Liver (tissue), 10 donors: ENCODE measurements at places on chromosomes 2 and 18. TPM values are rescaled to one million over a fixed set of nuclear protein-coding genes. Genes with fewer than 3 reads are reported as not detected.

- no peak for DNase-seq
These were observed 37.2 kb downstream of the GALNT1 start for GRCh38 chr18:35618696-35619095.

GRCh38 chr18:38933322-38933721 lies 1367.7 kb upstream of the CELF4 start:
- no peak for DNase-seq

- DNase-seq = no peak
These were observed 38.8 kb downstream of the NRP2 start for GRCh38 chr2:205721057-205721449.

- no peak for DNase-seq
These were observed 75.8 kb downstream of the DGKD start for GRCh38 chr2:233430081-233430480.

DNA sequence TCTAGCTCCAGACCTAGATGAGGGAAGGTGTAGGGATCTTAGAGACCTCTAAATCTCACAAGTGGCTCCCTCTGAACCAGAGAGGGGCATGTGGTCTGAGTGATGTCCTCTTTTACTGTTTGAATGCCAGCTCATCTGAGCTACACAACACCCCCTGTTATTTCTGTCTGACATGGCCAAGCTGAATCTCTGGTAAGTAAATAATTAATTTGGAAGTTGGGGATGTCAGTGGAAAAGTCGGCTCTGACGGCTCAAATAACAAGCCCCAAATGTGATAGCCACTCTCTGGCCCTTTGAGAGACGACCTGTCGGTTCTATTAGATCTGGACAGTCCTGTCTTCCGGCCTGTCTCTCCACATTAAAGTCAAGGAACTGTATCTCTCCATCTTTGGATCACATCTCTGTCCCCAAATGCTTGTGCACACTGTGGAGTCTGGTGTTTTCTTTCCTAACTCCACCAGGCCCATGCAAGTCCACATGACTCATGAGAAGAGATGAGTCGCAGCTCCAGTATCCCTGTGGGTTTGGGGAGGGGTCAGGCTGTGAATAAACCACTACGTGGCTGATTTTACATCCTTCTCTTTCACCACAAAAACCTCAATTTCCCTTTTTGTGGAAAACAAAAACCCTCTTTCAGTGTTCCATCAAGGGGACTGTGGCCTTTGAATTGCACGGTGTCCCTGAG lies 52.5 kb downstream of the SETBP1 start:
- DNase-seq = no peak

GRCh38 chr2:134248913-134249312 lies 5.0 kb upstream of the MGAT5 start:
- DNase-seq = no peak

DNA sequence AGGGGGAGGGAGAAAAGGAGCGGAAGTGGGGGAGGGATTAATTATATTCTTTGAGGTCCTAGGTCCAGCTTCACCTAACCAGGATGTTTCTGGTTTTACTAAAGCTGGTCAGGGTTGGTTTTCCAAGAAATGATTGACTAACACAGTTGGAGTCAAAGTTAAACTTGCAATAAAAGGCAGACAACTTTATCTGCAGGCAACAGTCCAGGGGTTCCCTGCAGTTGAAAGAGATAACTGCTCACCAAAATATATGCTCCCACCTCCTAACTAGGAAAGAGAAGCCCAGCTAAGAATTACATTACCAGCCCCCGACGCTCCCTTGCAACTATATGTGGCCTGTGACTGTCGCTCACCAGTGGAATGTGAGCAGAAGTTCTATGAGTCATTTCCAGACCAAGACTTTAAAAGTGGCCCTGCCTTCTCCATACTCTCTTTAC lies 140.0 kb upstream of the PKDCC start:
- DNase-seq = no peak

- DNase-seq = no peak
These were observed 36.1 kb upstream of the GPD2 start for GRCh38 chr2:156399950-156400705.

GRCh38 chr18:10269261-10269660 lies 185.2 kb upstream of the APCDD1 start:
- no peak for DNase-seq

DNA sequence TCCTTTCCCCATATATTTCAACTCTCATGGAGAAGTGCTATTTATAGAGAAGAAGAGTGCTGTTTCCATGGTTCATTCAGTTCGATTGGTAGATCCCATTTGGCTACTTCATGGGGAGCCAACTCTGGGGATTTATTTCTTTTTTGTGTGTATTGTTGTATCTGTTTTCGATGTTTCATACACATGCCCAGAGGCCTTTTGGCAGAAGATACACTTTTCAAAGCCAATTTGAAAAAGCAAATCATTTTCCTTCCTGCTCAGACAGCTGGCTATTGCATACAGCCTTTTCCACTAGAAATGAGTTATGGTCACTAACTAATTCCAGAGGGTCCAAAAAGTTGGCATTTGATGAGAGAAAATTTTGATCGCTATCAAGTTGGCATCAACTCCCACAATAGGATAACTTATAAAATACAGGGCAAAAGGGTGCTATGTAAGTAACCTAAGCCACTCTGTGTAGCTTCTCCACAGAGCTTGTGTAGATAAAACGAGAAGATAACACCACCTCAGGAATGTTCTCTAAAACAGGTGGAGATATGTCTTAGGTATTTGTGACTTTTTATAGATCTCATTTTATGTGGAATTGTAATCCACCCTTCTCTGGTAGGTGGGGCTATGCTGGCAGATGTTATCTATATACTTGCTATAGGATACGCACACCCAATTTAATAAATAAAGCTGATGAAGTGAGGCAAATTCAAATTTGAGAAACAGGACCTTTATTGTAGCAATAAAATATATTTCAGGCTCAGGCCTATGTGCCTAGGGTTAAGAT lies 798.5 kb downstream of the SATB2 start:
- DNase-seq = no peak

GRCh38 chr2:31987454-31988220 lies 23.2 kb downstream of the MEMO1 start:
- no peak for DNase-seq

DNA sequence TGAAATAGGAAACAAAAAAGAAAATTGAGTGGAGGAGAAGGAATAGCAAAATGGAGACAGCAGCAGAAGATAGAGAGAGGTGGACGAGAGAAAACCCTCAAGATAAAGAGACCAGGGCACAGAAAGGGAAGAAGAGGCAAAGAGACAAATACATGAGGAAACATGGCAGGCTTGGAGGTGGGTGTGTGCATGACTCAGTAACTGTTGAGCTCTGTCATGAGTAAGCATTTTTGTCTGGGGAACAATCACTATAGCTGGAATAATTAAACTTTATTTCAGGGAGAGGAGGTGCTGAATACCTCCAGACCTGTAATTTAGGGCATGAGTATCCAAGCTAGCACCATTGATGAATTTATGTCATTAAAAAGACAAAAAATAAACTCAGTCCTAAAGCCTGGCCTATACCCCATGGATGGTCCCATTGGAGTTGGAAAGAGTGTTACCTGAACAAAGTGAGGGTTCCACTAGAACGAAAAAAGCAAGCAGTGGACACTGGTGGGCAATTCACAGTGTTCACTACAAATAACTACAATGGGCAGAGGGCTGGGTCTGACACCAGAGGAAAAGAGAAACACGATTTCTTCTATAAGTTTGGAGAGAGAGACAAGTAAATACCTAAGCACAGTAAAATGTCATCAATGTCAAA lies 145.5 kb downstream of the ADCYAP1 start:
- no peak for DNase-seq

Gene PIEZO2
- polyA plus RNA-seq = 2.5 TPM

Gene TRABD2A
- 0.26 TPM for polyA plus RNA-seq

GRCh38 chr2:190062053-190062452 lies 476 bp downstream of the MSTN start:
- DNase-seq = no peak

Gene TBR1
- not detected for polyA plus RNA-seq

DNA sequence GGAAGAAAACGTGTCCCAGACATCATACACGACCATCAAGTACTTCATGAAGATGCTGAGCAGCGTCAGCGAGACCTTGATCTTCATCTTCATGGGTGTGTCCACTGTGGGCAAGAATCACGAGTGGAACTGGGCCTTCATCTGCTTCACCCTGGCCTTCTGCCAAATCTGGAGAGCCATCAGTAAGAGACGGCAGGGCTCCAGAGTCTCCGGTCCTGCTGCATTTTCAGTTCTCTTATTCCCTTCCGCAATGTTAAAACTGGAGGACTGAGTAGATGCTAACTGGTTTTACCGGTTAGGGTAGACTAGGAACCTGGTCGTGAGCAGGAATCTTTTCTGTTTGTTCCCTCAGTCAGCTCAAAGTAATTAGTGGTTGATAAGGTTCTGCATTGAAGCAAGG lies 32.3 kb downstream of the SLC9A4 start:
- no peak for DNase-seq
